LHCN-M2 (cell line): ENCODE measurements at places on chromosomes 4 and X.
A peak's percentile ranks its signal among the peaks of the same experiment; 100 is the strongest.

DNA sequence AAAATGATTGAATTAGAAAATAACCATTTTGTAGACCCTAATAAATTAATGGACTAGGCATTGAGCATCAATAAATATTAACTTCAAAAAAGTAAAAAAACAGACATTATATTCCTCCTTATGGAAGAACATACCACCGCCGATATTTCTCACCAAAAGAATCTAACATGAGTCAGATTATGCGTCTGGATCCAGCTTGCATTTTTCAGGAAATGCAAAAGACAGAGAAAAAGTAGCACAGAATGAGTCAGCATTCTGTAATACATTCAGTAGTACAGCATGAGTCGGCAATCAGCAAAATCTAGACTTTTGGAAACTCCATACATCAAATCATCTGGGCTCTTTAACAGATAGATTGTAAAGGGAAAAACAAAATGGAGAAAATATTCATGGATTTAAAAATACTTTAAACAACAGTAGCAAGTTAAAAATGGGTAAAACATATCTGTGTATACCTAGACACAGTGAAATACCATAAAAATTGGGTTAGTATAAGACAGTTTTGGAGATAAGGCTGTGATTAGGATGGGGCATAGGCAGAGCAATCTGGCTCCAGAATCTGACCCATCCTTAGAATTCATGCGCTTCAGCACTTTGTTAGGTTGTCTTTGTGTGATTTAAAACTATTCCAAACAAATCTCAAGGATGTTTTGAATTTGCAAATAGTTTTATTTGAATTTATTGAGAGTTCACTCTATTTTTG lies 633.0 kb upstream of the FAM241A start:
- DNase-seq: peak; percentile 90

DNA sequence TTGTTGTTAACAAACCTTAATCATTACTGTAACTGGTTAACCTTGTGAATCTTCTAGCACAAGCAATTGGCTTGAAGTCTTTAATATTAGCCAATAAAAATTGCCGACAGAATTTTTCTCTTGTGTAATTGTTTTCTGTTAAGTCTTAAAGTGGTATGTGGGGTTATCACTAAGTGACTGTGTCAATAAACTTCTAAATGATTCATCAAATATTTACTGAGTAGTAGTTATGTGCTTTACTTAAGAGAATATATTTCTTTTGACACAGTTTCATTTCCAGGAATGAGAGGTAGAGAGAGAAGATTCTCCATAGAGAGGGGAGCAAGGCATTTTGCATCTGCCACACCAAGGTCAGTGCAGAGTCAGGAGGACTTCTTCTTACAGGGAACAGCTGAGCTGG lies 2361.6 kb upstream of the AGA start:
- DNase-seq: no peak

GRCh38 chr4:39812500-39812899 lies 114.6 kb downstream of the UBE2K start:
- no peak for DNase-seq

DNA sequence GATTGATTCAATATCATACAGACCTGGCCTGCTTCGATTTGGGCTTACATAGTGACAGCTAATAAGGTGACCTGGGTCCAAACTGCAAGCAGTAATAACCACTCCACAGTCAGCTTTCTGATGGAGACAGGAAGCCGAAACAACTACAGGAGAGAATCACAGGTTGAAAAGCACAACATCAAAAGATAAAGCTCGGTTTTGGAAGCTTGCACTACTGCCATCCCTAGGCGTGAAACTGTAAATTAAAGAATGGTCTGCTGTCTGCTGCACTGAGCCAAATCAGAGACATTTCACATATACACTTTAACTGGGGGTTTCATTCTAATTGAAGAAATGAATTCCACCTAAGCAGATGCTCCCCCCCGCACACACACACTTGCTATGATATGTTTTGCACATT lies 116.3 kb downstream of the DHX15 start:
- no peak for DNase-seq

DNA sequence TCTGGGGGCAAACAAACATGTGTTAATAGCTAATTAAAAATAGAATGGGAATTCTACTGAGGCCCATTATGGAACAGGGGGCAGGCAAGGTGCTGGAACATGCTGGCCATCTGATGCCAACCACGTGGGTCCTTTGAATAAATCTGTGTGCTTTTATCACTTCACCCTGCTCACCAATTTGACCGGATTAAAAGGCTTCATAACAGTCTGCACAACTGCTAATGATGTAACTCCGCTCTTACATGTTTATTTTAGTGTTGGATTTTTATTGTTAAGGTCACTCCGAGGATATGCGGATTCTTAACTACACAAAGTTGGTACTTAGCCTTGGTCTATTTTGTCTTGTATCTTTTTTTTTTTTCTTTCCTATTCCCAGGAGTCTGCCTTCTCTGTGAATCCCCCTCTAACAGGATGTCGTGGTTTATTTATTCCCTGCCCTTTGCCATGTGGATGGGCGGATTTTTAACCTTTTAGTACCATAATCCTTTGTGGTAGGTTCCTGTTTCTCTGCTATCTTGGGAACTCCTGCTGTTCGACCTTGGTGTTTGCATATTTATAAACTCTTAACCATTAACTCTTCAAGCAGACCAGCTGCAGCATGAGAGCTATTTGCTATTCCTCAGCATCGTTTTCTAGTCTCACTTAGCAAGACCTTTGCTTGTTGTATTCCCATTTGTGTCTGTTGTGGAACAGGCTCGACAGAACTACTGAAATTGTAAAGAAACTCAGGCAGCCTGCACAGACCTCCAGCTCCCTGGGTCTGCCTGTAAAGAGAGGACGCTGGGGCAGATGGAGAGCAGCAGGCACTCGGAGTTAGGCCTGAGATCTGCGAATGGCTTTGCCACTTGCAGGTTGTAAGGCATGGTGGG lies 38.0 kb downstream of the TRIM2 start:
- peak; percentile 37 for DNase-seq

DNA sequence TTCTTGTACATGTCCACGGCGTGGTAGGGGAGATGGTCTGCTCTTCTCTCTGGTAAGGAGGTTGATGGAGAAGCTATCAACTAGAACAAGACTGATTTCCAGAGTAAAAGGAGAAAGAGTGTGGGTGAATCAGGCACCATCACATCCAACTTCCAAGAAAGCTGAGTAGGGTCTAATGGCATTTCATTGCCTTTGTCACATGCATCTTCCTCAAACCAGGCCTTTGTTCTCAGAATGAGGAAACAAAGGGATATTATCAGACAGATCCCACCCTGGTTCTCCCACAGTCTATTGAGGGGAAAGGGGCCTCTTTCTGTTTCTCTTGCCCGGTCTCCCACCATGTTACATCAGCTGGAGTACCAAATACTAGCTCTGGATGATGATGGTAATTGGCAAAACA lies 160.2 kb upstream of the RBPJ start:
- no peak for DNase-seq

GRCh38 chr4:141309874-141310273 lies 89.2 kb downstream of the ZNF330 start:
- DNase-seq: no peak

DNA sequence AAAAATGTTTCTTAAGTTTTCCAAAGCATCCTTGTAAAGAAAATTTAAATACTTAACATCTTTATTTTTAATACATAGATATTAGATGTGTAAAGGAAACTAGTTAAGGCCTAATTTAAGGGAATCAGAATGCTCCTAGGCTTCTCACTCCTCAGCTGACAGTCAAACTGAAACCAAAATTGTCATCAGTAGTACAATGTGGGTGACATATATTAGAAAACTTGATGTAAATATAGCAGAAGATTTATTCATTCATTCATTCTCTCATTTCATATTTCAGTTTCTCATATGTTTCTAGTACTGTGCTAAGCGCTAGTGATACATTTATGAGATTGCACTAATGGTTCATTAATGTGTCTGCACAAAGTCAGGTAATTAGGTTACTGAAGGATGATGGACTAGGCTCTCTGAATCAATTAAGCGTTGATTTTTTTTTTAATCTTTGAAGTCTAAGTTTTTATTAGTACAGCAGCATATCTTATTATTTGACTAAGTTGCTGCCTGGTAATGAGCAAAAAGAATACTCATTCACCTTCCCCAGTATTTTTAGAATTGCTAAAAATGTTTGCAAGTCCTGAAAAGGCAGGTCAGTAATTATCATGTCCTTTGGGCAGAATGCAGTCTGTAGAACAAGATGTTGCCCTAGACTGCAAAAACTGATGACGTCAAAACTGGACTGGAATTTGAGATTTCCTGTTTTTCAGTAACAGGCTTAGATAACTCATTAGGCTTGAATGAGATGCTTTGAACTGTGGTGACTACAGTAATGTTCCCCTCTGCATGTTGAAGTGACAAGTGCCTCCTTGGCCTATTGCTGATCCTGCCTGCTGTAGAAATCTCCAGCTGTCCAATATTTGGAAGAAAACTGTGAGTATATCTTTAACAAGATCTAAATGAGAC lies 128.7 kb downstream of the ARHGAP24 start:
- peak; percentile 55 for DNase-seq

DNA sequence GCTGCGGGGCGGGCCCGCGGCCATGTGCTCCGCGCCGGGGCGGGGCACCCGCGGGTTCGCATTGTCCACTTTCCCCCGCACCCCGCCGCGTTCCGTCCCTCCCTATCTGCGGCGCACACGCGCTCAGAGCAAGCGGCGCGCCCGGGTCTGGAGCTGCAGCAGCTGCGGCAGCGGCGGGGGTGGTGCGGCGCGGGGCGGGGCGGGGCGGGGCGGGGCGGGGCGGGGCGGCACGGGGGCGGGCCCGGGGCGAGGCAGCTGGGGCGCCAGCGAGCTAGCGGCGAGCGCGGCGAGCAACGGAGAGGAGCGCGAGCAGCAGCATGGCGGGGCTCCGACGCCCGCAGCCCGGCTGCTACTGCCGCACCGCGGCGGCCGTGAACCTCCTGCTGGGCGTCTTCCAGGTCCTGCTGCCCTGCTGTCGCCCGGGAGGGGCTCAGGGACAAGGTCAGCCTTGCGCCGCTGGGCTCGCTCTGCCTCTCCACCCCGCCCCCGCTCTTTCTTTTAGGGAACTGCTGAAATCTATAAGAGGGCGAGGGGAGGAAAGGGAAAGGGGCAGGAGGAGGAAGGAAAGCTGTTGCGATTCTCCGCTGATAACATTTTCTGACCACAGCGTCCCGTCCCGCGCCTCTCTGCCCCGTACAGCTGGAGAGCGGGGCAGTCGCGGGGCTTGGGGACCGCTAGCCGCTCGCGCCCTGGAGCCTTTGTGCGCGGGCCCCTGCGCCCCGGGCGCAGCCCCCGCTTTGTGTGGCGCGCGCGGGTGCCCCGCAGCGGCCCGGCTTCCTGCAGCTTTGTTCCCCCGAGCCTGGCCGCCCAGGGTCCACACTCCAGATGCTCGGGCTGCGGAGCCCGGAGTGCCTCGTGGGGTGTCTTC lies at the start of gene TMEM131L:
Gene TMEM131L (plus strand): TSS at position 280 of the 868 bp plus-strand sequence. CDS start 38 bp downstream, at position 318.
- peak; percentile 59 for DNase-seq

DNA sequence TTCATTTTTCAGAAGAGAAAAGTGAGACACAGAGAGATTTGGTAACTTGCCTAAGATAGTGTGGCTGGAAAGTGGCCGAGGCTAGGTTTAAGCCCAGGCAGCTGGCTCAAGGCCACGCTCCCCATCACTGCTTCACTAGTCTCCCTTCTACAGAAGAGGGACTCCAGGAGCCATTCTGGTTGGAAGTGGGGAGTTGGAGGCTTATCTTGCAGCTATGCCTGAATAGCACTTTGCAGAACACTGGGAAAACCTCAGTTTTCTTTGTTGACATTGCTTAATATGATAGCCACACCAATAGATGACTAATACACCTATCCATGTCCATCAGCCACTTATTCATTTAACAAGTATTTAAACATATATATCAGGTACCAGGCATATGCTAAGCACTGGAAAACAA lies 18.5 kb downstream of the LRRC66 start:
- peak; percentile 18 for DNase-seq

DNA sequence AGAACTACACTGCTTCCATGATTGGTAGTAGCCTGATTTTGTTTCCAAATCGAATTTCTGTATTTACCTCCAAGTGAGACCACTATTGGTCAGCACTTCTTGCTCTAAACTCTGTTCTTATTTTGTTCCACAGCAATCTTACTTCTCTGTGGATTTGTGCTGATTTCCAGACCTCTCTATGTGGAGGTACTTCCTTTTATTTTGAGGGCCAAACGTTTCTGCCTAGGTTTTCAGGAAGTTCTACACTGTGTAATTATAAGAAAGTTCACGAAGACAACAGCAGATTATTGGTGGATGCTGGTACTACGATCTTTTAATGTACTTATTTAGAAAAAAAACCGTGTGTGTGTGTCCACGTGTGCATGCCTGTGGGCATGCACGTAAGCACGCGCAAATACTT lies 46.7 kb downstream of the DTHD1 start:
- DNase-seq: no peak

DNA sequence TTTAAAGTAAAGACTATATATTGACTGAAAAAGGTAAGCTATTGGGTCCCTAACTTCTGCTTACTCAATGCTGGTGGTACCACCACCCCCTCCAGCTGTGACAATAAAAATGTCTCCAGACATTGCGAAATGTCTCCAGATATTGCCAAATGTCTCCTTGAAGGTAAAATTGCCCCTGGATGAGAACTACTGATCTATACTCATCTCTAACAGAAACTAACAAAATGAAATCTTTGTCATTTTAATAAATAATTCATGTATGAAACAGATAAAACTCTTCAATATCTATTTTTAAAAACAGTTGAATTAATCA lies 20.1 kb downstream of the CLTRN start:
- no peak for DNase-seq

GRCh38 chr4:2296631-2297601 lies 35.0 kb upstream of the MXD4 start:
- no peak for DNase-seq

DNA sequence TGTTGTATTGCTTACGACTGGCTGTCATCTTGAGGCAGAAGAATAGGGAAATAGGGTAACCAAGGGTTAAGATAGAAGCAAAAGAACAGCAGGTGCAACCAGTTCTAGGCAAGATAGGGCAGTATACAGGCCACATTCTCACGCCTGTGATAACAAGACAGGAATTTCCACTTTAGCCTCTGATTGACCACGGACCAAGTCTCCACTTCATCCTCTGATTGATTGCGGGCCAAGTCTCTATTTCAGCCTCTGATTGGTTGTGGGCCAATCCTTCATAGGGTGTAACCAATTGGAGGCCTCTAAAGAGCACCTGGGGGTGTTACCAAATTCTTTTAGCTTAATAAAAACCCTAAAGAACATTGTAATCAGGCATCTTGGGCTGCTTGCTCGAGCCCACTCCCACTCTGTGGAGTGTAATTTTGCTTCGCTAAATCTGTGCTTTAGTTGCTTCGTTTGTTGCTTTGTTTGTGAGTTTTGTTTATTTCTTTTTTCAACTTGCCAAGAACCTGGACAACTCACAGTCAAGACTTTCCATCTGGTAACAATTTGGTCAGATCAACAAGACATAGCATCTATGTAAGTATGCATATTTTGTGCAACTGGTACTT lies 8.7 kb upstream of the TBC1D9 start:
- peak; percentile 11 for DNase-seq

GRCh38 chrX:2561456-2561855 lies 60.7 kb upstream of the DHRSX start:
- no peak for DNase-seq

- peak; percentile 29 for DNase-seq
Observed at GRCh38 chr4:147994076-147994475, 262.2 kb downstream of the ARHGAP10 start.

DNA sequence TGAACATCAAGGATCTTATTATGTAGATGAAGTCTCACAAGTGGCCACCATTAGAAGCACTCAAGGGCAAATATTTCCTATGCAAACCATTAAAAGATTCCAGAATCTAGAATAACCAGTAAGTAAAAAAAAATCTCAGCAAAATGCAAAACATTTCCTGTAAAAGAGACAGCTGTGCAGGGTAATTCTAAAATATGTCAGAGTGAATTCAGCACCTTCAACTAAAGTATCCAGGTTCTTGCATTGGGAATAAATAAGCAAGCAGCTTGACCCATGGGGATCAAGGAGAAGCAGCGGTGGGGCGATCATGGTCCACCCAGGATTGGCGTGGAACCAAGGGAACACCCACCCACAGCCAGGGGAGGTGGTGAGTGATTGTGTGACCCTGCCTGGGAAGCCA lies 2188.9 kb downstream of the PCDH7 start:
- DNase-seq: no peak
